Karpas-422 (cell line): ENCODE measurements at places on chromosomes 4 and X.
A peak's percentile ranks its signal among the peaks of the same experiment; 100 is the strongest.

DNA sequence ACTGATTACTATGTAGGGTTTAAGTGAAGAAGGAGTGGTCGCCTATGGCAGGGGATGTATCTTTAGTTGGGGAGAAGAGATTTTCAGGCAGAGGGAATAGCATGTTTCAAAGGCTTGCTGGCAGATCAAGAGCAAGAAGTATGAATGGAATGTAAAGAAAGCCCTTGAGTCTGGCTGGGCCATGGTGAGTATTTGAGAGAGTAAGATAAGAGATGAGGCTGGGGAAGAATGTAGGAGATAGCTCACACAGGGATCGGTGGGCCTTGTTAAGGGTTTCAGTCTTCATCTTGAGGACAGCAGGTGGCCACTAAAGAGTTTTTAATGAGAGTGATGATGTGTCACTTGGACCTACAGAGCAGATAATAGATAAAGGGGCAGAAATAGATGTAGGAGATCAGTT, 319.1 kb upstream of the RPS6KA3 start:
- DNase-seq = no peak

DNA sequence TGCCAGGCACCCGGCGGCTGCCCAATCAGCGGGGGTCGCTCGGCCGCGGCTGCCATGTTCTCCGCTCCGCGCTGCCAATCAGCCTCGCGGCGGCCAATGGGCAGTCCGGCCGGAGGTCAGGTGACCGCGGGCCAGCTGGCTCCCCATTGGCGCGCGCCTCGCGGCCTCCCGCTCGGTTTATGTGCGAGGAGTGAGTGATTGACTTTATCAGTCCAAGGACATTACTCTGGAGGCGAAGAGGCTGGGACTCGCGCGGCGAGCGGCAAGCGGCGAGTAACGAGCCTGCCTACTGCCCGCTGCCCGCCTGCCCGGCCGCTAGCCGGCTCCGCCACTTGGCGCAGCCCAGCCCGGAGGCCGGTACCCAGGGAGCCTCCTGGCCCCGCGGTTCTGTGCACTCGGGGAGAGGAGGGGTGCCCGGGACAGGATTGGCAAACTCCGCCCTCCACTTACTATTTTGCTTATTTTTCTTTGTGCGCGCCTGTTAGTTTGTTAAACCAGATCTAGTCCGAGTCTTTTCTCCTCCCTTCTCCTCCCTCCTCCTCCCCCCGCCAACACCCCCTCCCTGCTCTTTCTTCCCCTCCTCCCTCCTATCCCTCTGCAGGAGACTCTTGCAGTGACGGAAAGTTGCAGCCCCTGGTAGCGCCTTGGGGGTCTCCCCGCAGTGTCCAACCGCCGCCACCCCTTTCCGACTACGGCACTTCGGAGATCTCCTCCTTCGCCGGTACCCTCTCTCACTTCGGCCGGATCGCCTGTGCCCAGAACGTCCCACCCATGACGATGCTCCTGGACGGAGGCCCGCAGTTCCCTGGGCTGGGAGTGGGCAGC, at the start of gene ZIC3:
Gene ZIC3, plus strand, starts transcription at position 207 of the 825 bp plus-strand sequence. Its CDS starts 565 bp downstream, at position 772.
- no peak for DNase-seq

GRCh38 chrX:74535086-74535407, 79.4 kb downstream of the RLIM start:
- DNase-seq = no peak

DNA sequence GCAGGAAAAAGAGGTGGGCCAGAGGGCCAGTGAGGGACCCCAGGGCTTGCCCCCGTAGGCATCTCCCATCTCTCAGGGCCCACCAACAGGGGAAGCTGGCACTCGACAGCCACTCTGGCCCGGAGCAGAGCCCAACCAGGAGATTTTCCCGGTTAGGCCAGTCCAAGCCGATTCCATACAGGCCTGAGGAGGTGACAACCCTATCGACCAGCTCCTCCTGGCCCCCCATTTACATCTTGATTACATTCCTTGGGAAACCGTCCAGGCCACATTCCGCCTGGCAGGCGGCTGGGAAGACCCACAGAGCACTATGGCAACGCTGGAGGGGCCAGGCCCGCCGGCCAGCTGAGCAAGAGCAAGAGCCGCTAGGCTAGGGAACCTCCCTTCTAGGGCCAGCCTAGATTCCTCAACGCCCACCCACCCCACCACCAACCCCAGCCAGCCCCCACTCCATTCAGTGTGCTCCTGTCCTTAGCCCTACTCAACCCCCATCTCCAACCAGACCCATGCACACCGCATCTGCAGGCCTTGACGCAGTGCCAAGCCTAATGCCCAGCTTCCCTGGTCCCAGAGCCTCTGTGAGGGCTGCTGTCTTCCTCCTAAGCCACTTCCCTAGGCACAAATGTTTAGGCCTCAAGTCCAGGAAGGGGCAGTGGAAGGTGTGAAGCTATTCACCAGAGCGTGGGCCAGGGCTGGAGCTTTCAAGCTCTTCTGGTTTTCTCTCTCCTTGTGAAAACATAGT, 161.2 kb downstream of the EFNB1 start:
- DNase-seq = no peak

GRCh38 chr4:114267976-114268375, 288.5 kb upstream of the ARSJ start:
- no peak for DNase-seq

- no peak for DNase-seq
These were observed 119.1 kb downstream of the HMGN5 start for GRCh38 chrX:81082649-81083048.

DNA sequence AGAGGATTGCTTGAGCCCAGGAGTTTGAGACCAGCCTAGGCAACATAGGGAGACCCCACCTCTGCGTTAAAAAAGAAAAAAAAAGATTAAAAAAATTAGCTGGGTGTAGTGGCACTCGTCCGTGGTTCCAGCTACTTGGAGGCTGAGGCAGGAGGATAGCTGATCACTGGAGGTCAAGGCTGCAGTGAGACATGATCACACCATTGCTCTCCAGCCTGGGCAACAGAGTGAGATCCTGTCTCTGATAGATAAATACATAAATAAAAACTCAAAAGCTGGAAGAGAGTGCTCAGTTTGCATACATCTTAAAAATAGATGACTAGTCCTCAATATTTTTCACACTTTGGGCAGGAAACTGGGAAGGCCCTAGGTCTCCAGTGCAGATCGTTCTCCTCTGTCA, 54.1 kb downstream of the TMEM131L start:
- DNase-seq = no peak

DNA sequence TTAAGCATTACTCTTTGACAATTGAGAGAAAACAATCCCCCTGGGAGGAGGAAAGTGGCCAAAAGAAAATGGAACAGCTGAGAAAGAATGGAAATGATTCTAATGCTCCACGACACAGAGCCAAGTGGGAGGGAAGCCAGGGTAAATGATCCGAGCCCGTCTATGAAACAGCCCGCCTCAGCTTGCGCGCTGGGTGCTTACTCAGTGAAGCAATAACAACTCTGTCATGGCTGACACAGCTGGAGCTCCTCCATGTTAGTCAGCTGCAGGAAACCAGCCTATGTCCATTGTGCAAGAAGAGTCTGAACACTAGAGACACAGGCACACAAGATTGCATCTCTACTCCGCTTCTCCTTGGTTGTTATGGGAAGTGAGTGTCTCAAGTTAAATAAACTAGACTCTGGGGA, 19.3 kb downstream of the NOA1 start:
- no peak for DNase-seq

GRCh38 chr4:26048378-26048882, 134.4 kb downstream of the SMIM20 start:
- no peak for DNase-seq

- DNase-seq = peak; percentile 74
These were observed 17.2 kb downstream of the XPNPEP2 start for GRCh38 chrX:129755779-129756650.

DNA sequence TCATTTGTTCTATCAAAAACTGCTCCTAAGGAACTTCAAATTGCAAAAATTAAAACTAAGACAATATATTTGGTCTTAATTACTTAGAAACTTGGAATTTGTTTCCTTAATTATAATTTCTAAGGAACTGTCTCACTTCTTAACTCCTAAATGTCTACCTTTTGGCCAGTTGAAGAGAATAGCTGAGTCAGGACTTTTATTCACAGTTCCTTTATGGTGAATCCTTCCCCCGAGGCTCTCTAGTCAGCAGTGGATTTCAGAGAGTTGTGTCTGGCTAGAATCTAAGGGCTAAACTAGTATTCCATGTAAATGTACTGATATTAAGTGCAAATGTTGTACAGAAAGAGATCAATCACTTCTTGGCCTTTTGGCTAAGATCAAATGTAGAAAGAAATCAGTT, 69.3 kb downstream of the AMMECR1 start:
- DNase-seq = no peak

DNA sequence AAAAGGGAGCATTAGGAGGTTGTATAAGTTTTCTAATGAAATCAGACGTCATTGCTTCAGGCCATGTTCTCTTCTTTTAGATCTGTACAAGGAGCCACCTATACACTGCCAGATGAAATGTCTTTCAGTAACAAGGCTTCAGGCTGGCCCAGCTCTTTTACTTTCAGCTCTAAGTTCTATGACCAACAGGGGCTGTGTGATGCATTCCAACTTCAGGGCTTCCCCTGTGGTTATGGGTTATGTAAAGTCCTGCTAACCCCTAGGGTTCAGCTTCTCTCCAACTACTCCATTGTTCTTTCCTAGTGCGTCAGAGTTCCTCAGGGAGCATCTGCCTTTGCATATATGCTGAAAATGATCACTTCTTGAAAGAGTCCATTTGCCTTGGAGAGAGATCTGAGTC, 79.4 kb upstream of the TTC29 start:
- no peak for DNase-seq

DNA sequence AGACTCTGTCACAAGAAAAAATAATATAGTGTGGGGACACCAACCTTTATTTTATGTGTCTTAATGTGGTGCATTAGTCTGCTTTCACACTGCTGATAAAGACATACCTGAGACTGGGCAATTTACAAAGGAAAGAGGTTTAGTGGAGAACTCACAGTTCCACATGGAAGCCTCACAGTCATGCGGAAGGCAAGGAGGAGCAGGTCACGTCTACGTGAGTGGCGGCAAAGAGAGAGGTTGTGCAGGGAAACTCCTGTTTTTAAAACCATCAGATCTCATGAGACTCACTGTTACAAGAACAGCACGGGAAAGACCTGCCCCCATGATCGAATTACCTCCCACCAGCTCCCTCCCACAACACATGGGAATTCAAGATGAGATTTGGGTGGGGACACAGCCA, 130.2 kb downstream of the AFF1 start:
- no peak for DNase-seq

GRCh38 chrX:69096963-69097362, 68.3 kb downstream of the PJA1 start:
- DNase-seq = no peak

DNA sequence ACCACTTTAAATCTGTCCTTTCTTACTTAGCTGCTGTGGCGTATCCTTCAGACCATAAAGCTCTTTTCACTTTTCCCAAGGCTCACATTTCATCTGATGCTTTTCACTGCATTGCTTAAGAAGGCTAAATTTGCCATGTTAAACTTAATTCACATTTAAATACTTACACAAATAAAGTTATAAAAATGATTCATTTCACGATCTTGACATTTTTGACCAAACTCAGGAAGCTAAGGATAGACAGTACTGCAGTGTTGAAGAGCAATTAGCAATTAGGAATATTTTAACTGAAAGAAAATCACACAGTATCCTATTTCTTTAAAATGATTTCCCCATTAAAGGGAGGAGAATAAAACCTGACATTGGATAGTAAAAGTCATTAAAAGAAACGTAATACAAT, 1038.6 kb downstream of the STPG2 start:
- DNase-seq = no peak

- no peak for DNase-seq
These were observed 130.0 kb downstream of the RBM46 start for GRCh38 chr4:154911097-154911496.

- DNase-seq = no peak
These were observed 18.3 kb upstream of the MRPL1 start for GRCh38 chr4:77844363-77844762.

GRCh38 chr4:56937262-56937661, 29.6 kb downstream of the REST start:
- no peak for DNase-seq

DNA sequence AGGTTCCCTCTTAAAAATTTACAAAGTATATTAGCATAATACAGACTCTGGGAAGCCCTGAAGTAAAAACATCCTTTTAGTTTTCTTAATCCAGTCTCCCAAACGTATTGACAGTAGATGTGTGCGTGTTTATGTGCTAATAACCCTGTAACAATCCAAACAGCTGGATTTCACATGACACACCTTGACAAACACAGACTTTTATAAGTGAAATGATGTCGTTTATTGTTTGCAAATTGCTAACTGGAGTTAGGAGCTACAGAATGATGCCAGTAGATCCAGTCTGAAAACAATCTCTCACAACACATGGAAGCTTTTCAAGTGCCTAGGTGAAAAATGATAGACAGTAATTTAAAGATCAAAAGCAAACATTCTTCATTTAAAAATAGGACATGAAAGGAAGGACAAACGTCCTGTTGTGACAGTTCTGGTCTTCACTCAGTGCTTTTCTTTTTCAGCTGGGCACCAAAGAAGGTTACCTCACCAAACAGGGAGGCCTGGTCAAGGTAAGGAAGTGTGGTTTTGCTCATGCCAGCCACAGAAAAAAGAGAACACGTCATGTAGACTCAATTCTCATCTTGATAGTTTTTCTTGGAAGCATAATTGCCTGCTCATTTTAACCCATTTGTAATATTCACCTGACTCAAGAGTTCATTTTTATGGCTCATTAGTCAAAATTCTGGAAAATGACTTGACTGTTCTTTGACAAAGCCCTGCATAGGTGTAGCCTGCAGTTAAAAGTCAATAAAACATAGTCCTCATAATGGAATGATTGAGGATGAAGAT, 32.9 kb downstream of the LAMTOR3 start:
- DNase-seq = no peak

- peak; percentile 15 for DNase-seq
These were observed 225.3 kb upstream of the LNX1 start for GRCh38 chr4:53816561-53816960.

GRCh38 chr4:105715692-105716278, 7.2 kb downstream of the GSTCD start:
- DNase-seq = peak; percentile 49

GRCh38 chrX:31099536-31100090, 27.8 kb upstream of the FTHL17 start:
- DNase-seq = no peak

GRCh38 chrX:131677655-131678628, 134.1 kb downstream of the OR13H1 start:
- DNase-seq = peak; percentile 79
